ENCODE measurements at places on chromosomes 3 and 15. TPM values are rescaled to one million over a fixed set of nuclear protein-coding genes. Genes with fewer than 3 reads are reported as not detected.

Gene CPLX3
- not detected for total RNA-seq

Gene PIF1
- total RNA-seq = 16.2 TPM

Gene CALML4
- total RNA-seq = 9.3 TPM

Gene SGO1
- total RNA-seq = 16.0 TPM

Gene FOXB1
- not detected for total RNA-seq

Gene FBXO40
- total RNA-seq = not detected

Gene ZIC4
- total RNA-seq = not detected

Gene SCG5
- total RNA-seq = 2.1 TPM

Gene CPNE9
- total RNA-seq = not detected

Gene NANOGP8
- not detected for total RNA-seq

Gene MKRN2OS
- not detected for total RNA-seq

Gene FBXW12
- total RNA-seq = not detected

Gene DUOXA1
- 0.20 TPM for total RNA-seq

Gene ZNF660
- total RNA-seq = not detected

Gene ERC2
- total RNA-seq = not detected

Gene OR5H6
- total RNA-seq = not detected

Gene FOXL2NB
- 1.2 TPM for total RNA-seq

Gene SPG11
- total RNA-seq = 8.9 TPM

Gene TMCO5A
- total RNA-seq = not detected

Gene TMEM266
- 0.10 TPM for total RNA-seq

Gene PPP1R14D
- total RNA-seq = 0.32 TPM

Gene KLHL40
- total RNA-seq = not detected

Gene RTP1
- not detected for total RNA-seq

Gene TMEM108
- total RNA-seq = not detected

Gene DAG1
- total RNA-seq = 53.4 TPM

Gene IL5RA
- total RNA-seq = not detected

Gene ASB14
- not detected for total RNA-seq

Gene ADAMTS7
- total RNA-seq = 4.2 TPM

Gene CNTN3
- not detected for total RNA-seq

Gene CEP70
- 6.0 TPM for total RNA-seq

Gene GUCA1C
- not detected for total RNA-seq

Gene NAA50
- total RNA-seq = 186 TPM

Gene HESX1
- 0.23 TPM for total RNA-seq

Gene TM6SF1
- 0.10 TPM for total RNA-seq

Gene ANO10
- 19.6 TPM for total RNA-seq

Gene CCR9
- not detected for total RNA-seq

Gene TYRO3
- total RNA-seq = 12.7 TPM

Gene RBPMS2
- total RNA-seq = 8.9 TPM

Gene CTDSPL2
- 33.0 TPM for total RNA-seq

Gene IL17RE
- 0.98 TPM for total RNA-seq

Data from A549 treated with CpdA at 1 μM for 4 hours (cell line).